ENCODE measurements at places on chromosomes 1 and 21.

- no peak for DNase-seq
Observed at GRCh38 chr1:100735244-100735643, 15.7 kb downstream of the VCAM1 start.

GRCh38 chr1:197481101-197481500 is 213.0 kb downstream of the CRB1 start:
- no peak for DNase-seq

GRCh38 chr1:15687446-15687845 is 3.3 kb downstream of the PLEKHM2 start:
- no peak for DNase-seq

GRCh38 chr1:5891137-5891536 is 101.1 kb downstream of the NPHP4 start:
- DNase-seq: no peak

DNA sequence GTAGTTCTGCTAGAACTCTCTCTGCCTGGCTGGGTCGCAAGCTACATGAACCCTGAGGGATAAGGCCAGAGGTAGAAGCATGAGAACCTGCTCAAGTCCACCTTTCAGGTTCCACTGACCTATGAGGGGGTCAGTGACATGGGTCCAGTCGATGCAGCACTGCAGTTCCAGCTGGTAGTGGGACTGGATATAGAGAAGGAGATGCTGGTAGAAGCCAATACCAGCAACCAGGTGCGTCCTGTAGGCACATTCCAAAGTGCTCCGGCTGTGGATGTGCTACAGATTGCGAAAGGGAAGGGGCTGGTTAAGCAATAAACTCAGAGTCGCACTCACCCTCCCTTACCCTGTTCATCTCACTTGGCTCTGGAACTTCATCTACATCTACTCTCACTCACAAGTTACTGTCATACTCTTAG is 5.7 kb downstream of the SMG5 start:
- DNase-seq: no peak

GRCh38 chr1:172269644-172270043 is 150.8 kb upstream of the C1orf105 start:
- no peak for DNase-seq

DNA sequence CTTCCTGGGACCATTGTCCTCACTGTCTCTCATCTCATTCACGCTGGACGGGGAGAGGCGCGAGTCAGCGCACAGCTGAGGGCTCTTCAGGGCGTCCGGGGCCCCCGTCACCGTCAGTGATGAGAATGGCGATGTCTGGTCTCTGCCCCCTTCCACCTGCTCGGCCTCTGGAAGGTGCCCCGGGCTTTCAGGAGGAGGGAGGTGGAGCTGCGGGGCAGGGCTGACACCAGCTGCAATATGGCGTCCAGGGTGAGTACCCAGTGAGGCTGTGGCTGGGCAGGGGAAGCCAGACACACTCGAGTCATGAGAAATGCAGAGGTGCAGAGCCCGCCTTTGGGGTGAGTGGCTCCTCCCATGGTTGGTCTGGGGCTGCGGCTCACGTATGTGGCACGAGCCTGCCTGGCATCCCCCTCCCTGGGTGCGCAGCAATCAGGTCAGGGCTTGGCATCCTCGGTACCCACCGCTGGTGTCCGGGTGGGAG is 15.1 kb downstream of the MORN1 start:
- no peak for DNase-seq

GRCh38 chr1:54355931-54356679 is 50.1 kb downstream of the SSBP3 start:
- DNase-seq: peak; percentile 25

GRCh38 chr1:5571438-5571837 is 420.8 kb downstream of the NPHP4 start:
- no peak for DNase-seq

GRCh38 chr21:15729346-15729673 is 472 bp upstream of the USP25 start:
- DNase-seq: no peak

DNA sequence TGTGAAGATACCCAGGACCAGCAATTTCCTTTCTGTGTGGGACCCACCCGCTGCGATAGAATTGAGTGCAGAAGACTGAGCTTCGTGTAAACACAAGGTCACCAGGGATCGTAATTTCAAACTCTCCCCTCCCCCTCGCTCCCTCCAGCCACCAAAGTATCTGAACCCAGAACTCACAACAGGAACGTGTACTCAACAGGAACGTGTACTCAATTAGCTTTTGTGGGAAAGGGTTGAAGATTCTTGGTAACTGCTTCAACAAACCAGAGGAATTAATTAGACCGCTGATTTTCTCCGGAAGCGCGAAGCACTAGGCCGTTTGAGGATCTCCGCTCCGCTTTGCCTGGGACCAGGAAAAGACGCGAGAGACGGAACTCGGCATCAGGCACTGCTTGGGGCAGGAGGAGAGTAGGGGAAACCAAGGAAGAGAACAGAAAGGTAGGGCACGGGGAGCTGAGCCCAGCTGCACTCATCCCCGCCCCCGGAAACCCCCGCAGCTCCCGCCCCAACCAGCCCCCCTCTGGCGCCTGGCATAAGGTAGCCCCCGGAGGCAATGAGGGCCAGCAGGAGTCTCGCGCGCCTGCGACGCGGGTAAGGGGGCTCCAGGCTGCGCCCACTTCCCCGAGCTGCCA is 453 bp downstream of the DRAM2 start:
- DNase-seq: peak; percentile 85

DNA sequence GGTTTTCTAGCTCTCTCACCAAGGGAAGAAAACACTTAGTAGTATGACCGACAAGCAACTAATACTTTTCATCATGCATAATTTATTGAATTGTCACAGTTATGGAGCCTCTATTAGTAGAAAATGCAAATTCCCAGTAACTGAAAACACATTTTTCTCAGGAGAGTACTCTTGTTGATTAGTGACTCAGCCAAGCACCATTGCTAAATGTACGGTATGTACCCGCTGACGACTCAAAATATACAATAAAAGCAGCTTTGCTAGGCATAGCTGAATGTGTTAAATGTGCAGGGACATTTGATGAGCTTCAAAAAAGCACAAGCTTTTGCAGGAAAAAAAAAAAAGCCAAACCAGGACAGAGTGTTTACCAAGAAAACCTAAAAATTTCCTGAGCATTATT is 63.9 kb downstream of the WDR64 start:
- no peak for DNase-seq

GRCh38 chr1:29090937-29091618 is 32.6 kb downstream of the TMEM200B start:
- no peak for DNase-seq

GRCh38 chr21:26167593-26167992 is 3.0 kb downstream of the APP start:
- peak; percentile 15 for DNase-seq

DNA sequence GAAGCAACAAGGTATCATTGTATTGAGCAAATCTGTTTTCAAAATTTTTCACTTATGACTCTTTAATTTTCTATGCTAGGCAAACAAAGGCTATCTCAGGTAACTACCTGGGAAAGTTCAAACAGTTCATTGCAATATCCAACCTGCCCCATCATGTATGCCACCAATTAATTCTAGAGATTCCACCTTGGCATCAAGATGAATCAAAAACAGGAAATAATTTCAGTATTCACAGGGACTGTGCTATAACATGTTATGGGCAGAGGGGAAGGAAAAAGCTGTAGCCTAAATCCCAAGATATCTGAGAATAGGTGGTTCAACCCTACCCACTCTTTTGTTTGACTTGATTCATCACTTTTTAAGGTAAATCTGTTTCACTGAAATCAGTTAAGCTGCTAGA is 67.5 kb upstream of the SH3GLB1 start:
- no peak for DNase-seq

DNA sequence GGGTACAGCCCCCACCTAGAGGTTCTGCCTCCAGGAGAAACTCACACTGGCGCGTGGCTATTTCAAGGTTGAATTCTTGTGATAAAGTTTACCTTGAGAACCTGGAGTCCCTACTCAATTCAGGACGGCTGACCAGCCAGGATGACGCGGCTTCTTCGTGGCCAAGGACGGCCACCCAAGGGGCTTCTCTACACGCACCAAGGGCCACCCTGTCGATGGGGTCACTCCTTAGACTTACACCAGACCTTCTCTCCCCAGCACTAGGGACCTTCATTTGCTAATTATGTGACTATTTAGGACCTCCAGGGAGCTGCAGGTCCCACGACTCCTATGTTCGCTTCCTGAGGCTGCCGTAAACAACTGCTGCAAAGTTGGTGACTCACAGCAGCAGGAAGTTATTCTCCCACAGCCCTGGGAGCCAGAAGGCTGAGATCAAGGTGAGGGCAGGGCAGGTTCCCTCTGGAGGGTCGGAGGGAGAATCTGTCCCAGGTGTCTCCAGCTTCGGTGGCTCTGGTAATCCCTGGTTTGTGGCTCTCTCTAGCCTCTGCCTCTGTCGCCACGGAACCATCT is 135.9 kb downstream of the NPHP4 start:
- DNase-seq: no peak

DNA sequence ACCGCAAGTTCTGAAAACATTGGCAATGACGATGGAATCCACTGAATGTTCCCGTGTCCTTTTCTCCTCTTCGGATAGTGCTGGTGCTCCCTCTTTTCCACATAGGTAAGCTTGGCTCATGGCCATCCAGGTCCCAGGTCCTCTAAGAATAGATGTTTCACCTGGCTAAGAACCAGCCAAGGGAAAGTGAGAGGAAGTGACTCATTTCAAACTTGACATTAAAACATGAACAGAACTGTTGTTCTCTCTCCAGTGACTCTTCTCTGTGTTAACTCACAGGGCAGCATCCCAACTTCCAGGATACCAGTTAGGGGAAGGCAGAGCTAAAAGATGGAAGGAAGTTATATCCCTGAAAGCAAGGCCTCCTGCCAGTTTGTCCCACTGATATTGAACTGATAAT is 493.8 kb upstream of the CHRM3 start:
- no peak for DNase-seq

DNA sequence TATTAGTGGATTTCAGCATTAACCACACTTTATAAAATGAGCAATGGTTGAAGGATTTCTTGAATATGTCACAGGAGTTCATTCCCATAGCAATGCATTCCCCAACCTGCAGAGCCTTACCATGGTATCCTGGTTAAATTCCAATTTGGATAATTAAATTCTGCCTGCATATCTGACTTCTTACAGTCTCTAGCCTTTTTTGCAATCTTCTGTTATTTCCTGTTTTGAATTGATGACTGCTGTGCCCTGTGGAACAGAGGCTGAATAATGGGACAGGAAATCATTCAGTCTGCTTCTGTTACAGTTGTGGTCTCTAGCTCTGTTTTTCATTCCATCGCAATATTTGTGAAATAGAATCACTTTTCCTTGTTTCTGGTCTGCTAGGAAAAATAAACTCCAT is 1823.9 kb downstream of the PLA2G4A start:
- DNase-seq: no peak

GRCh38 chr1:61132176-61132638 is 49.8 kb downstream of the NFIA start:
- DNase-seq: no peak

GRCh38 chr1:223229756-223230155 is 86.7 kb upstream of the TLR5 start:
- no peak for DNase-seq

DNA sequence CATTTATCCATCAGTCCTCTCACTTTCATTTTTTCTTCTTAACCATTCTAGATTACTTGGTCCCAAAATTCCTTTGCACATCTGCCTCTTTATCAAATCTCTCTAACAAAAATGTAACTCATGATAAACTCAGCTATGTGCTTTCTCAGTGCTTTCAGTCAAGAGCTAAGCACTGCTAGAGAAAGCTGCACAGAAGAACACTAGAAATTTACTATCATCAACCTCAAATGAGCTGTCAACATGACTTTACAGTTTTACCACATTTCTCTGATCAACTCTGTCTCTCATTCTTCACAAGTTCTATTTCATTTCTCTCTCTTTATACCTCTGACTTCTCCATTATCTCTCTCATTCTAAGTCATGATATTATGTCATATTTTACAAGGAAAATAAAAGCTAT is 54.2 kb upstream of the PRKACB start:
- no peak for DNase-seq

GRCh38 chr1:89607156-89607555 is 25.8 kb upstream of the LRRC8C start:
- DNase-seq: no peak

GRCh38 chr1:113871597-113872113 is at the start of gene PTPN22:
Gene PTPN22, minus strand, starts transcription at chr1:113871712.
- peak; percentile 15 for DNase-seq

GRCh38 chr1:19453741-19454201 is 31.6 kb downstream of the CAPZB start:
- no peak for DNase-seq

DNA sequence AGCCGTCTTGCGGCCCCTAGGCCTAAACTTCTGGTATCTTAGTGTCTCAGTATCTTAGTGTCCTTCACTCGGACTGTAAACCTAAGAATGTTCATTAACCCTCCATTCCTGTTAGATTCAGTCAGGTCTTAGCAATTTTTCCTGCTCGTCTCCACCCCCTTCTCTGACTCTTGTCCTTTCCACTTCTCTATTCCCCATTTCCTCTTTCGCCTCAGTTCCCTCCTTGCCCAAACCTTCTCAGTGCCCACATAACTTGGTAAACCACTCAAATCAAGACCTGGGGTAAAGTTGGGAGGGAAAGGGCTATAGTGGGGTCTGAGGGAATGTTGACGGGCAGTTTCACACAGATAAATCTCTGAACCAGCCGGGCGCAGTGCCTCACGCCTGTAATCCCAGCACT is 726 bp upstream of the FCER1G start:
- DNase-seq: no peak

GRCh38 chr21:16619281-16619680 is 889.5 kb downstream of the USP25 start:
- no peak for DNase-seq

DNA sequence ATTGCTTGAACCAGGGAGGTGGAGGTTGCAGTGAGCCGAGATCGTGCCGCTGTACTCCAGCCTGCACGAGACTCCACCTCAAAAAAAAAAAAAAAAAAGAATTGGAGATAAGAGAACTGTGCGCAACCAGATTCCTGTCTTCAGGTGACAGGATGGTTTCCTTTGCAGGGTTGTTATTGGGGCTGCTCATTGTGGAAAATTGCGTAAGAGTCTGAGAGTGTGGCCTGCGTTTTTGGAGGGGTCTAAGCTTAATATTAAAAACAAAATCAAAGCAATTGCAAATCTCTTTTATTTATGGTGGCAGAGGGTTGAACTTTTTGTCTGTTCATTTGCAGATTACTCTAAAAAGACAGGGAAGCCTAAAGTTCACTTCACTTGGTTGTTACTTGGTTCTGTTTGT is 36.0 kb upstream of the BCAR3 start:
- DNase-seq: no peak

DNA sequence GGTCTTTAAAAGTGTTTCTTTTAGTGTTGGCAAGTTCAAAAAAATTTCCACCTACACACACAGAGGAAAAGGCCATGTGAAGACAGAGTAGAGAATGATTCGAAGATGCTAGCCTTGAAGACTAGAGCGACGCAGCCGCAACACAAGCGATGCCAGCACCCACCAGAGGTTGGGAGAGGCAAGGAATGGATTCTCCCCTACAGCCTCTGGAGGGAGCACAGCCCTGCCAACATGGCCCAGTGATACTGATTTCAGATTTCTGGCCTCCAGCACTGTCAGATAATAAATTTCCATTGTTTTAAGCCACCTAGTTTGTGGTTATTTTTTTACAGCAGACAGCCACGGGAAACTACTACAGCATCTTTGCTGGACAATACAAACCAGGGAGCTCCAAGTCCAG is 6.9 kb upstream of the ADAR start:
- DNase-seq: no peak

All from NCI-H526 (cell line).